ENCODE measurements at places on chromosomes 3 and 15. TPM values are rescaled to one million over a fixed set of nuclear protein-coding genes. Genes with fewer than 3 reads are reported as not detected.

The C3orf22 gene
- 0.14 TPM for polyA plus RNA-seq

GRCh38 chr15:68285259-68285980 is 7.9 kb downstream of the FEM1B start:
- no peak for DNase-seq

The EFCAB12 gene
- 3.0 TPM for polyA plus RNA-seq

The RTP3 gene
- not detected for polyA plus RNA-seq

DNA sequence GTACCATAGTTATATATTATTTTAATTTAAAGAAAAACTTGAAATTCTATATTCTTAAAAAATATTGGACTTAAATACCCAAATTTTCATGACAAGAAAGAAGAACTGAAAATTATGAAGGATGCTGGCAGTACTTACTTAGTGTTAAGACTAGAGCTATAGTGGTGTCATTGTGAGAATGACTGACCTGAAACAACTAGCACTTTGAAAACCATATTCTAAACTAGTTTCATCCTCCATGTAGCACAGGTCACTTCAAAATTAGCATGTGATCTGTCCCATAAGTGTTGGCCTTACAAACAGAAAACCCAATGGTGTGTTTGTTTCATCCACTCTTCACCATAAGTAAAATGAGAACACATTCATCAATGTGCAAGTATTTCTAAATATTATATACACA is 208.6 kb downstream of the ZIC4 start:
- DNase-seq, result no peak

- no peak for DNase-seq
Measured at GRCh38 chr15:97978401-97979139, 18.1 kb downstream of the ARRDC4 start.

The RTP4 gene
- 0.66 TPM for polyA plus RNA-seq

- no peak for DNase-seq
Measured at GRCh38 chr3:170154569-170155143, 26.9 kb downstream of the PHC3 start.

Measured in left renal cortex interstitium (tissue), 4 donors.